ENCODE measurements at places on chromosomes 5 and 9.

DNA sequence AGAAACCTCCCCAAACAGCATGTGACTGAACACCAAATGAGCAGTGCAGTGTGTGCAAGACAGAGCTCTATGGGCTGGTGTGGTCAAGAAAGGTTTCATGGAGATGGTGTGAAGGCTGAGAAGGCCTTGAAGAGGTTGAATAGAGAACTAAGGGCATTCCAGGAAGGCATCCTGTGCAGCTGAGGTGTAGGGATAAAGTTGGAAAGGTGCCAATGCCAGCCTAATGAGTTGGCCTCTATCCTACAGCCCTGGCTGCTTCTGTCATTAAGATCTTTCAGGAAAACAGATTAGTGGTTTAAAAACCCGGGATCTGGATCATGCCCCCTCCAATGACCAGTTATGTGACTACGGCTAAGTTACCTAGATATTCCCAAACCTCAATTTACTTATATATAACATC, 4.0 kb downstream of the HDAC3 start:
- DNase-seq: no peak
- H3K36me3 ChIP-seq: peaks cover 27% of the 10 kb centered on the region
- H3K4me1 ChIP-seq: peaks cover 23% of the 10 kb centered on the region
- H3K27me3 ChIP-seq: no peaks in the 10 kb centered on the region
- no peak overlapping the region for H3K27ac ChIP-seq

DNA sequence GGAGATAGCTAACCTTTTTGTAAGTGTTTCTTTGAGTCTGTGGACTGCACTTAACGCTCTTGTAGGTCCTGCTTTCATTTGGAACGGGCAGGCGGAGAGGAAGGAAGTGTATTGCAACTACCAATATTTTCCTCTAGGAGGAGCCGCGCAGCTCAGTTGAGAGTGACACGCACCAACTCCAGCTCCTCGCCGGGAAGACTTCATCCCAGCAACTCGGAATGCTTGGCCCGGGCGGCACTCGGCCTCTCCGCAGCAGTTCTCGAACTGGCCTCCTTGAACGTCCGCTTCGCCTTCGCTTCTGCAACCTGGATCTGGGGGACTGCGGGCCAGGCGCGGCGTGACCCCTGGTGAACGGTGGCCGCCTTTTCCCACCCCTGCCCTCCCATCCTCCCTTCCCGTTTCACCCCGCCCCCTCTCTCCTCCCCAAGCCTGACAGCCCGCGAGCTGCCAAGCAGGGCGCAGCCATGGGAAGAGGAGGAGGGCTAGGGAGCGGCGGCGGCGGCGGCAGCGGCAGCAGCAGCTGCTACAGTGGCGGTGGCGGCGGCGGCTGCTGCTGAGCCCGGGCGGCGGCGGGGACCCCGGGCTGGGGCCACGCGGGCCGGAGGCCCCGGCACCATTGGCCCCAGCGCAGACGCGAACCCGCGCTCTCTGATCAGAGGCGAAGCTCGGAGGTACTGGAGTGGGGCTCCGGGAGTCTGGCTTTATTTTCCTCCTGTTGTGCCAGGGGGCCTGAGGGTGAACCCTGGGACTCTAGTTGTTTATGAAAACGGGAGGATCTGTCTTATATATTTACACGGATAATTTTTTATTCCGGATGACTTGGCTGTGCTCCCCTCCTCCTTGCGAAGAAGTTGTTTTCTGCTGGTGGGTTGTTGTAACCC, at the start of gene GHR:
TSS of gene GHR (plus strand) at position 155 of the 881 bp plus-strand sequence. CDS start 142,436 bp downstream, outside the sequence.
- H3K36me3 ChIP-seq: peaks cover 2% of the 10 kb centered on the region
- no peak within 1 kb of the TSS for H3K27ac ChIP-seq
- H3K4me3 ChIP-seq: no peak within 1 kb of the TSS
- H3K4me1 ChIP-seq: no peaks in the 10 kb centered on the region

DNA sequence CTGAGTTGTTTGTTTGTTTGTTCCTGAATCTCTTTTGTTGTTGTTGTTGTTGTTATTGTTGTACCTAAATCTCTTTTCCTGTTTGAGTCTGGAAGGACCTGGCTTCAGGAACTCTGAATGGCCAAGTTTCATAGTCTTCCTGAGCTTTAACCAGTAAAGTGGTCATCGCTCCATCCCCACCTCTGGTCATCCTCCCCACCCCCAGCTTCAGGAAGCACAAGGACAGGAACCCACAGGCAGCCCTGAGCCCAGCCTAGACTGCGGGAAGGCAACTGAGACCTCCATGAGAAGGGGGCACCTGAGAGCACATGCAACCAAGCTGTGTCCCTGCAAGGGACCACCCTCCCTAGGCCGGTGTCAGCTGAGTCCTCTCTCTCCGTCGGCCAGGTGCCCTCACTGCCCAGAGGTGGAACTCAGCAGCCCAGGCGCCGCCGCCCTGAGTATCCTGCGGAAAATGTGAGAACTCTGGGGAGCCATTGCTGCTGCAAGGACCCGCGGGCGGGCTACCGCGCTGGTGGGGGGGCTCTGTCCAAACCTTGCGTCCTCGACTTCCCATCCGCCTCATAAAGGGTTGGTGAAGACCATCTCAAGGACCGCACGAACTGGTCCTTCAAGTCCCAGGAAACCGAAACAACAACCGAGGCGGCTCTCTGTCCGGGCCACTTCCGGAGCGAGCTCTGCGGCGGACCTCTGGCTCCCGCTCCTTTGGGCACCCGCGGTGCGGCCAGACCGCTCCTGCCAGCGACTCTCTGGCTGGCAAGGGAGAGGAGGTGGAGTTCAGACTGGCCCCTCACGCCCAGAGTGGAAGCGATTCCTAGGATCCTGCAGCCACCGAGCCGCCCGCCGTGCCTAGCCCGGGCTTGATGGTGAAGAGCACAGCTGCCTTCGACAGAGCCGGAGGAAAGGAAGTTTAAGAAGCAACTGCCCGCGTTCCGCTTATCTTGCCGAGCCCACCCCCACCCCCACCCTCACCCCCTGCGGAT, 4.2 kb downstream of the BARX1 start:
- H3K27ac ChIP-seq: no peak overlapping the region
- no peak for DNase-seq
- H3K36me3 ChIP-seq: no peaks in the 10 kb centered on the region

DNA sequence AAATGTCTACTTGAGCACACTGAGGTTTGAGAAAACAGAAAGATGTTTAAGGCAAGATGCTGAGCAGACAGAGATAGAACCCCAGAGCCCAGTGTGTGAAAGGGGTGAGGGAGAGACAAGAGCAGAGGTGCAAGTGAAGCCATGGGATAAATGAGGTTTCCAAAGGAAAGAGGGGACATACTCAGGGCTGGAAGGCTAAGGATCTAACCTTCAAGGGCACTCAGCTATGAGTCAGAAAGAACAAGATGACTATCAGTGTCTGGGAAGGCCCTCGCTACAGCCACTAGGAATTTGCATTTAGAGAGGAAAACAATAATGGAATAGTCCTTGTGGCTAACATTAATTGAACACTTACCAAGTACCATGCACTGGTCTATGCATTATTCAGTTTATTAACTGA, 113.7 kb downstream of the HTR4 start:
- no peak overlapping the region for H3K27ac ChIP-seq
- no peaks in the 10 kb centered on the region for H3K4me1 ChIP-seq
- H3K36me3 ChIP-seq: no peaks in the 10 kb centered on the region
- H3K4me3 ChIP-seq: no peak overlapping the region

DNA sequence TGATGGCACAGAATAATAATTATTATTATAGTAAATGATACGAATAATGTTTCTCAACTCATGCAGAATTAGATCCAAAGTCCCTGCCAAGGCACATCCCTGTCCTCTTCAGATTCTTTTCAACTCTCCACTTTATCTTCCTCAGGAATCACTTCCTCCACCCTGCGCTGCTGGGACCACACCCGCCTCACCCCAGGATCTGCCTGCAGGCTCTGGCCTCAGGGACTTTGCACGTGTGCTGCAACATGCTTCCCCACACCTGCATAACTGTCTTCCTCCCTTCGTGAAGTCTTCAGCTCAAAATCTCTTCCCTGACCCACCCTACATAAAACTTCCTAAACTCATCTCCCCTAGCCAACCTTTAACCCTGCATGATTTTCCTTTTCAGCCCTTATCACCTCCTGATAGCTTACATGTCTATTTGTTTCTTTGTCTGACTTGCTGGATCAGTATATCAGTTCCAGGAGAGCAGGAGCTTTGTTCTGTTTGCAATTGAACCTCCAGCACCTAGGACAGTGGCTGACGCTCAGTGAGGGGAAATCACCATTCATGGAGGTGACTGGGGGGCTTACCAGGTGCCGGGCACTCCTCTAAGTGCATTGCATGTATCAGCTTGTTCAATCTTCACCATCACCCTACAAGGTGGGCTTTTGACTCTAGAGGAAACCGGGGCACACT, 47.5 kb upstream of the EGFLAM start:
- no peaks in the 10 kb centered on the region for H3K4me1 ChIP-seq
- no peak overlapping the region for H3K4me3 ChIP-seq
- H3K27ac ChIP-seq: no peak overlapping the region
- DNase-seq: no peak

DNA sequence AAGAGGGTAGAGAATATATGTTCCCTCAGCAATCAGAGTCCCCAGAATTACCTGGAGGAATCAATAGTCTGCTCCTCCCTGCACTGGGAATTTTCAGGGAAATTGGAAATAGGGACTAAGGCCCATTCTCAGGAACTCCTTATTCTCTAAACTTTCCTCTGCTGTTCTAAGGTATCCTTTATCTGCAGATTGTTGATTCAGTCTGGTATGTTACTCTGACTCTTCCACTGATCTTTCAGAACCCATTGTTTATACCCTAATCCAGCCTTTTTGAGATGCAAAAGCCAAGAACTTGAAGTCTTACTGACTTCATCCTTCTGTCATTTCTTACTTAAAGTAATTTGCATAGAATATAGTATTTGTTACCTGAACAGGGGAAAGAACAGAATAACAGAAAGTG, 143.5 kb upstream of the PPP1R2B start:
- H3K4me1 ChIP-seq: no peaks in the 10 kb centered on the region
- no peak overlapping the region for H3K4me3 ChIP-seq
- peaks cover 36% of the 10 kb centered on the region for H3K27me3 ChIP-seq
- H3K27ac ChIP-seq: no peak overlapping the region
- no peaks in the 10 kb centered on the region for H3K36me3 ChIP-seq
- no peak for DNase-seq

GRCh38 chr9:4424038-4424437, 66.2 kb upstream of the SLC1A1 start:
- no peak overlapping the region for H3K27ac ChIP-seq
- peaks cover 12% of the 10 kb centered on the region for H3K27me3 ChIP-seq
- DNase-seq: no peak
- no peak overlapping the region for H3K4me3 ChIP-seq
- H3K36me3 ChIP-seq: no peaks in the 10 kb centered on the region

DNA sequence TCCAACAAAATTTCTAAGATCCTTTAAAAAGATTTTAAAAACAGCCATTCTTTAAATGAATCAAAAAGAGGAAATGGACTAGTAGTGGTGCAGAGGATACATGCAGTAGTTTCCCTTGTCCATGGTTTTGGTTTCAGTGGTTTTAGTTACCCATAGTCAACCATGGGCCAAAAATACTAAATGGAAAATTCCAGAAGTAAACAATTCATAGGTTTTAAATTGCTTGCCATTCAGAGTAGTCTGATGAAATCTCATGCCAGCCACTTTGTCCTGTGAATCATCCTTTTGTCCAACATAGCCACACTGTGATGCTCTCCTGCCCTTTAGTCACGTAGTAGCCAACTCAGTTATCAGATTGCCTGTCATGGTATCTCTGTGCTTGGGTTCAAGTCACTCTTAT, 286.1 kb downstream of the ANXA1 start:
- no peak overlapping the region for H3K27ac ChIP-seq
- no peaks in the 10 kb centered on the region for H3K4me1 ChIP-seq
- DNase-seq: no peak
- no peak overlapping the region for H3K4me3 ChIP-seq
- H3K36me3 ChIP-seq: no peaks in the 10 kb centered on the region

- H3K36me3 ChIP-seq: no peaks in the 10 kb centered on the region
- peaks cover 14% of the 10 kb centered on the region for H3K27me3 ChIP-seq
- no peak overlapping the region for H3K4me3 ChIP-seq
- no peak overlapping the region for H3K27ac ChIP-seq
Measured at GRCh38 chr9:98491231-98491651, 217.5 kb downstream of the GABBR2 start.

DNA sequence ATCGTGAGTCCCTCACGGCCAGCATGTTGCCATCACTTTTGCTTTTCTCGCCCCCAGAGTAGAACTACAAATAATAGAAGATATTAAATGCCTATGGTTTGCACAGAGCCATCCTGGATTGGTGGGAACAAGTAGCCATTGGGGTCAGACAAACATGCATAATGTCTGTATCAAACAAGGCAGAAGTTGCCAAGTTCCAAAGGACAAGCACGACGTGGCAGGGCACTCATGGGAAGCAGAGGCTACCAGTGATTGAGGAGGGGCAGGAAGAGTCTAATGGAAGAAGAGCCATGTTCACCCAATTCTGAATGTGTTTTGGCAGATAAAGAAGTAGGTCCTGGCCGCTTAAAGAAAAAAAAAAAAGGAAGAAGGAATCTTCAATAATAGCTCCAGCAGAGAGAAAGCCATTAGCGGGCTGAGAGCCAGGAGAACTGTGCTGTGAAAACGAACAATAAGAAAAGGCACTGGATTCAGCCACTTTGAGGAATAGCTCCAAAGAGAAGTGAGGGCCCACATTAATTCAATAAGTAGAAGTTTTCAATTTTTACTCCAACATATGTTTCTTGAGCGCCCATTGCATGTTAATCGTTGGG, 153.7 kb upstream of the ADCY2 start:
- H3K36me3 ChIP-seq: no peaks in the 10 kb centered on the region
- no peaks in the 10 kb centered on the region for H3K27me3 ChIP-seq
- no peaks in the 10 kb centered on the region for H3K4me1 ChIP-seq
- DNase-seq: no peak
- H3K27ac ChIP-seq: no peak overlapping the region
- H3K4me3 ChIP-seq: no peak overlapping the region

- H3K27me3 ChIP-seq: peaks cover 20% of the 10 kb centered on the region
- no peak overlapping the region for H3K27ac ChIP-seq
- no peaks in the 10 kb centered on the region for H3K36me3 ChIP-seq
- no peak for DNase-seq
- H3K4me3 ChIP-seq: no peak overlapping the region
- H3K4me1 ChIP-seq: no peaks in the 10 kb centered on the region
Measured at GRCh38 chr5:122738088-122738487, 36.8 kb upstream of the SNX2 start.

DNA sequence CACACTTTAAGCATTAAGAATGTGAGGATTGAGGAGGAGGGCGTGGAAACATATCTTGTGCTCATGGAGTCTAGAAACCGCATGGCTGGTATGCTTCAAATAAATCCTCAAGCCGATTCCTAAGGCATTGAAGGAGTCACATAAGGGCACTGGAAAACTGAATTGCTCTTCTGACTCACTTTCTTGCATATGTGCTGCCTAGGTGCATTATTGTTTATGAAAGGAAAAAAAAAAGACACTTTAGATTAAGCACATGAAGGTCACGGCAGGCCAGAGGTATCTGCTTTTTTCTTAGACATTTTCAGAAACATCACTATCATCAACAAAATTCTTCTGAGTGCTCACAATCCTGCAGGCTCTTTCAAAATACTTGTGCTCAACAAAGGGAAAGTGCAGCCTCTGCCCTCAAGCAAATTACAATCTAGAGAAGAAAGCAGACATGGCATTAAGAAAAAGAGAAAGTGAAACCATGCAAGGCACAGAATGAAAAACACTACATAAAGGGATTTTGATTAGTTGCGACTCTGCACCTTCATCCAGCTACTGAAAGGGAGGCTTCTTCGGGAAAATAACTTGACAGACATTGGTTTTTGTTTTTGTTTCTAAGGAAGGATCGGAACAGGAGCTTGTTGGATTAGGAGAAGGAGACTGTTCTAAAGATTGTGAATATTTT, 2117.6 kb downstream of the MAT2B start:
- DNase-seq: no peak
- H3K27me3 ChIP-seq: no peaks in the 10 kb centered on the region
- no peak overlapping the region for H3K27ac ChIP-seq

Data from effector memory CD8-positive, alpha-beta T cell (primary cell).